ENCODE measurements at places on chromosomes 6 and 20.

GRCh38 chr20:57530327-57530981, 5.5 kb upstream of the CTCFL start:
- no peak for DNase-seq

GRCh38 chr20:37406010-37406998, 60.4 kb downstream of the SRC start:
- no peak for DNase-seq

GRCh38 chr6:97958134-97958533, 675.1 kb upstream of the MMS22L start:
- peak; percentile 1 for DNase-seq

DNA sequence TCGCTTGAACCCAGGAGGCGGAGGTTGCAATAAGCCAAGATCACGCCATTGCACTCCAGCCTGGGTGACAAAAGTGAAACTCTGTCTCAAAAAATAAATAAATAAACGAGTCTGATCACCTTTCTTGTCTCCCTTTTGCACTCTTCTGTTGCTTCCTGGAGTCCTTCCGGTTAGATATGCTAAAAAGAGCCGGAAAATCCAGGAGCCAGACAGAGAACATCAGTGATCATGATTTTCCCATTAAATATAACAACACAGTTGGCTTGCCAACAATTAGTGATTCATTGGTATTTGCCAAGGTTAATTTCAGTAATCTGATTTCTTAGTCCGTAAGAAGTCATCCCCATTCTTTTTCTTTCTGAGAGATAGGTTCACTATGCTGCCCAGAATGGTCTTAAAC, 3.7 kb upstream of the MCM3 start:
- DNase-seq = no peak

- peak; percentile 49 for DNase-seq
Observed at GRCh38 chr20:5191829-5192569, 65.2 kb downstream of the CDS2 start.

DNA sequence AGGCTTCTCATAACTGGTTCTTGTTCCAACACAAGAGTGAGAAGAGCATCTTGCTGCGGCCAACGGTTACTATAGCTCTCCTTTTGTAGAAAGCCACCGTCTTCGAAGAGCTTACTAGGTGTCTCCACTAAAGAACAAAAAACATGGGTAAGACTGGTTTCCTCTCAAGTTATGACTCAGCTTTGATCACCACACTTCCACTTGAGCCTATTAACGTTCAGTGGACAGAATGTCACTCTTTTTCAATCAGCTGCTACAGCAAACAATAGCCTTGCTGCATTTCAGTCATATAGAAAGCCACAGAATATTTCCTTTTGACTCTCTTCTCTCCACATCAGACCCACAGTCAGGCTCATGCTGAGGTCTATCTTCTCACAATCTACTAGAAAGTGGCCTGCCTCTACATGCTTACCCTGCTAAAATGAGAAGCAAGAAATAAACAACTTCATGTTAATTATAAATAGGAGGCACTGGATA, 243.5 kb upstream of the PREP start:
- DNase-seq = no peak

- DNase-seq = no peak
Observed at GRCh38 chr6:22926790-22927354, 357.5 kb downstream of the HDGFL1 start.

DNA sequence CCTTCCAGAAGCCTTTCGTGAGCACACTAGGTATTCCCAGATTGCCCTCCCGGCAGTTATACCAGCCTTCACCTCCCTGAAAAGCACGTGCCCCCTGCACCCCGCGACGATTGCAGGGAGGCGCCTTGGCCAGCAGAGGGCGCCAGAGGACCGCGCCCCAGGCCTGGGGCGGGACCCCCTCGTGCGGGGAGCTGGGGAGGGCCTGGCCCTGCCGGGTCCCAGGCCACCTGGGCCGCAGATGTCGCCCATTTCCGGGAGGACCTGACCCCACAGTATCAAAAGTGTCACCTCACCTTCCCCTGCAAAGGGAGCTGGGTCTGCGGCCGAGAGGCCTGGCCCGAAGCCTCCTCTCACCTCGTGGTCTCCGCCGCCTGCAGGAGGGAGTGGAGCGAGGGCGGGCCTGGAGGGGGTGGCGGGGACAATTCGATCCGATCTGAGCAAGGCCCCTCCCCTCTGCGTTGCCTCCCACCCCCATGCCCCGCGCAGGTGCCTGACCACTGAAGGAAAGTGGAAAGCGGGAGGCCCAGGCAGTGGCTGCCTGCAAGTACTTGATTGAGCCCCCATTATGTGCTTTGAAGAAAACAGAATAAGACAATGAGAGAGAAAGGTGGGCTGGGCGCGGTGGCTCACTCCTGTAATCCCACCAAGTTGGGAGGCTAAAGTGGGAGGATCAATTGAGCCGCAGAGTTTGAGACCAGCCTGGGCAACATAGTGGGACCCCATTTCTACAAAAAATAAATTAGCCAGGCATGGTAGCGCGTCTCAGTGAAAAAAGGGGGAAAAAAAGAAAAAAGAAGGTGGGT, 3.5 kb upstream of the SNAI1 start:
- DNase-seq = peak; percentile 73

DNA sequence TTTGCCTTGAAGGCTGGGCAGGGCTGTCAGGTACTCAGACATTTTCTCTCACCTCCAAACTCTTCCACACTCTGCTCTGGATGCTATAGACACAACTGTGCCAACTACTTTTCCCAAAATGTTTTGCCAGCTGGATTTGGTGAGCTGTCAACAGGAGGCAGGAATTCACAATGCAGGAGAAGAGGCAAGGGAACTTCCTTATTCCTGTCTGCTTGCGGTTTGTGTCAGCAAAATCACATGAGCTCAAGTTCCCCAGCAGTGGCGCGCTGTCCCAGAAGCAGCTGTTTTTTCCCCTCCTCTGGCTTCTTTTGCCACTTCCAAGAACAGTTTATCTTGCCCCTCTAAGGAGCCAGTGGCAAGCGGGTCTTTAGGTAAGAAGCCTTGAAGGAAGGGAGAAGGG, 608.2 kb downstream of the PRKN start:
- no peak for DNase-seq

DNA sequence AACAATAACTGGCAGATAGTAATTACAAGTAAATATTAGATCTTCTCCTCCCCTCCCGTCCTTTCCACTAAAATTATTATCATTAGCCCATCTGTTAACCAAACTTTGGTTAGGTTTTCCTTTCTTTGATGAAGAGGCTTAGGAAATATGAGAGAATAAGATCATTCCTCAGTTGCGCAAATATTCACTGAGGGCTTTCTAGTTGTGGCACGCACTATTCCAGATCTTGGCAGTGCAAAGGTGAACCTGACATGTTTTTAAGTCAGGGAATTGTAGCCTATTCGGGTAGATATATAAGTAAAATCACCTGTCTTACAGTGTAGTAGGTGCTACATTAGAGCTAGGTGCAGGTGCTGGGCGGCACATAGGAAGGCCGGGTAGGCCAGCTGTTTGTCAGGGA, 31.1 kb downstream of the RNF217 start:
- DNase-seq = no peak

DNA sequence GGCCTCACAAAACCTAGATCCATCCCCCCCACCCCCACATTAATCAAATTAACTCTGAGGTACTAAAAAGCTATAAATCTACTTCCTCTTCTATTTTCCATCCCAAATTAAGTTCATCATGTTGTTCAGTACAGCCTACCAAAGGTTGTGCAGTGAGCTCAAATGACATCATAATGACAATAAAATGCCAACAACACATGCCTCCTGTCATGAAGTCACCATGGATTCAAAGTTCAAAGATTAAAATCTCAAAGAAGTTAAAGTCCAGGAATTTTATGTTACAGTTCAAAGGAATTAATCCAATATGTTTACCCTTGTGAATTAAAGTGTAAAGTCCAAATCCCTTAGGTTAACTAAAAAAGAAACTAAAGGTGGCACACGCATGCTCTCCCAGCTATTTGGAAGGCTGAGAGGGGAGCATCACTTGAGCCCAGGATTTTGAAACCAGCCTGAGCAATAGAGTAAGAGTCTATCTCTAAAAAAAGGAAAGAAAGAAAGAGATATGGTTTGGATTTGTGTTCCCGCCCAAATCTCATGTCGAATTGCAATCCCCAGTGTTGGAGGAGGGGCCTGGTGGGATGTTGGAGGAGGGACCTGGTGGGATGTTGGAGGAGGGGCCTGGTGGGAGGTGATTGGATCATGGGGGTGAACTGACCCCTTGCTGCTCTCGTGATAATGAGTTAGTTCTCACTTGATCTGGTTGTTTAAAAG, 25.7 kb upstream of the SIRT5 start:
- DNase-seq = no peak

DNA sequence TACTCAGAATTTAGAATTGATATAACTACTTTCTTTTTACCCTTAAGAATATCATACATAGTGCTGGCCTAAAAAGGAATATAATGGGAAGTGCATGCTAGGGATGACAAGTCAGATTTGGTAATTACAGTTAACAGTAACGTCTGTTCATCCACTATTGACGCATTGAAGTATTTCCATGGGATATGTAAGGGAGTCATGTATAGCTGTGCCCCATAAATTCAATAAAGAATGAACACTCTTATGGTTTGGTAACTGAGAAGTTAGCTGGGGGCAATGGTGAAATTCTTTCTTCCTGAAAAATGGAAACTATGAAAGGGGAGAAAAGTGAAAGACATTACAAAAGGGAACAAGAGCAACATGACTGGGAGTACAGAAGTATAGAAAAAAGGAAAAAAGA, 2.6 kb upstream of the COL19A1 start:
- DNase-seq = no peak

DNA sequence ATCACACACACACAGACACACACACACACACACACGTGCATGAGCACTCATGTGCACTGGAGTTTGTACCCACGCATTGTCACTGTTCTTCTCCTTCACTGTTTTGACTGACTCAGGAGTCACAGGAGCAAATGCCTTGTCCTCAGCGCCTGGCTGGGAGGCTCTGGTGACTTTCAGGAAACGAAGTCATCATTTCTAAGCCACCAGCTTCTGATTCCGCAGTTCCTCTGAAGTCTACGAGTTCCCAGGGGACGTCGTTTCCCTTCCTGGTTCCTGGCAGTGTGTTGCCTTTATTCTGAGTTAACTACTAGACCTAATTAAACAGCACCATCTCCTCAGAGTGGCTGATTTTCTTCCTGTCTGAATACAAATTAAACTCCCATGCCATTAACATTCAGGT, 82.2 kb upstream of the PMEPA1 start:
- DNase-seq = no peak

DNA sequence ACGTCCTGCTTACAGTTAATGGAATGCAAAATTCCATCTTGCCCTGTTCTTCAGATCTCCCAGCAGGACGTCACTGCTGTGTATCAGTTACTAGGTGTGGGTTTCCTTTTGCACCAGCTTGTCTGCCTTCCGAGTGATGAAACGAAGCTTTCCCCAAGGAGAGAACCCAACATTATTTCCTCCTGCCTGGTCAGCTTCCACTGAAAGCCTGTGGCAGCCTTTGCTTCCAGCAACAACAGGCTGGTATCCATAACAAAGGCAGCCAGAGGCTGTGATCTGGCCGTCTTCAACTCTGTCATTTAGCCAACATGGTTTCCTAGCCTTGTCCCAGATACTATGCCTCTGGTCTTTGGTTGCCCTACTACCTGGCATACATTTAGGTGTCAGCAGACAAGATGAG, 78.9 kb upstream of the HEY2 start:
- no peak for DNase-seq

- DNase-seq = no peak
Observed at GRCh38 chr6:133408543-133408942, 167.4 kb downstream of the EYA4 start.

GRCh38 chr6:85449388-85449817, 480 bp upstream of the NT5E start:
- DNase-seq = peak; percentile 24

GRCh38 chr6:67391955-67392354, 1243.1 kb upstream of the ADGRB3 start:
- no peak for DNase-seq

- DNase-seq = no peak
Observed at GRCh38 chr6:13331516-13332348, 3.4 kb upstream of the TBC1D7 start.

DNA sequence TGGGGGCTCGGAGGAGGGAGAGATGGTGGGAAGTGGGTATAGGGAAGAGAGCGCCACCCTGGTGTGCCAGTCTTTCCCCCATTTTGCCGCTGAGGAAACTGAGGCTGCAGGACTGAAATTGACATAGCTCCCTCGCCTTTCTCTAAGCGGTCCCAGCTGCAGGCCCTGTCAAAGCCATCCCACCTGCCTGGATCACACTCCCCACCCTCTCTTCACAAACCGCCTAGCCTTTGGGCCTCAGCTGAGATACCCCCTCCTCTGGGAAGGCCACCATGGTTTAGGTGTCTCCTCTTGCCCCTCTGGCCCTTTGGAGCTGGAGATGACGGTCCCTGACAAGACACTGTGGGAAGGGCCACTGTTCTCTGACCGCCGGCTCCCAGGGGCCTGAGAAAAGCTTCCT, 16.9 kb downstream of the SRC start:
- DNase-seq = no peak

Measured in neuronal stem cell (in vitro differentiated cells).